ENCODE measurements at places on chromosomes 2 and 18. TPM values are rescaled to one million over a fixed set of nuclear protein-coding genes. Genes with fewer than 3 reads are reported as not detected.
A peak's percentile ranks its signal among the peaks of the same experiment; 100 is the strongest.

DNA sequence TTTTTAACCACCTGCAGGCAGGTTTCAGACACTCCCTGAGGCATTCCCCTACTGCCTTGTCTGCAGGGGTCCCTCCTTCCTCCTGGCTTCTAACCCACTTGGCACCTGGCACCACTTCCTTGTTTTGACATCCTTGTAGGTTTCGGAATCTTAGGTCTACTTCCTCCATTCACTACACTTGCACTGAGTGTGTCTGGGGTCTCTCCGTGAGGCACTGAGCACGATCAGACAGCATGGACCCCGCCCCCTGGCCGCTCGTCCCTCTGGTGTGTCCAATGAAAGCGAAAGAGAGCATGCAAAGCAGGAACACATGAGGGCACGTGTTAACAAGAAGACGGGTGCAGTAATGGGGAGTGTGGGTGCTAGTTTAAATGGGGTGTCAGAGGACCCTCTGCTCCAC lies 63.8 kb downstream of the HAUS1 start:
- H3K27me3 ChIP-seq = no peaks in the 10 kb centered on the region
- peaks cover 12% of the 10 kb centered on the region for H3K4me1 ChIP-seq
- H3K4me3 ChIP-seq = peak overlapping the region; percentile 47
- no peaks in the 10 kb centered on the region for H3K36me3 ChIP-seq
- no peak for DNase-seq
- H3K27ac ChIP-seq = no peak overlapping the region

DNA sequence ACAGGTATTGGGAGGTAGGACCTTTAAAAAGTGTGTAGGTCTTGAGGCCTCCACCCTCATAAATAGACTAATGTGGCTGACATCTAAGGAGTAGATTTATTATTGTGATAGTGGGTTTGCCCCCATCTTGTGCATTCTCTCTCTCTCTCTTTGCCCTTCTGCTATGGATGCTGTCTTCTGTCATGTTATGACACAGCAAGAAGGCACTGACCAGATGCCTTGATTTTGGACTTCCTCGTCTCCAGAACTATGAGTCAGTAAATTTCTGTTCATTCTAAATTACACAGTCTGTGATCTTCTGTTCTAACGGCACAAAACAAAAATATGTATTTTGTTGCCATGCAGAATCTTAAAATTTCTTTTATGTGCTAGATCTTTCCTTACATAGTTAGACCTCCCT lies 66.9 kb downstream of the ATAD2B start:
- H3K36me3 ChIP-seq = peaks cover 14% of the 10 kb centered on the region
- DNase-seq = no peak
- H3K4me3 ChIP-seq = no peak overlapping the region
- H3K27me3 ChIP-seq = no peaks in the 10 kb centered on the region
- no peak overlapping the region for H3K27ac ChIP-seq
- H3K4me1 ChIP-seq = no peaks in the 10 kb centered on the region

GRCh38 chr2:61414674-61415073 lies 56.2 kb downstream of the USP34 start:
- no peak for DNase-seq
- no peak overlapping the region for H3K27ac ChIP-seq
- no peaks in the 10 kb centered on the region for H3K36me3 ChIP-seq
- H3K4me3 ChIP-seq = no peak overlapping the region
- no peaks in the 10 kb centered on the region for H3K27me3 ChIP-seq

DNA sequence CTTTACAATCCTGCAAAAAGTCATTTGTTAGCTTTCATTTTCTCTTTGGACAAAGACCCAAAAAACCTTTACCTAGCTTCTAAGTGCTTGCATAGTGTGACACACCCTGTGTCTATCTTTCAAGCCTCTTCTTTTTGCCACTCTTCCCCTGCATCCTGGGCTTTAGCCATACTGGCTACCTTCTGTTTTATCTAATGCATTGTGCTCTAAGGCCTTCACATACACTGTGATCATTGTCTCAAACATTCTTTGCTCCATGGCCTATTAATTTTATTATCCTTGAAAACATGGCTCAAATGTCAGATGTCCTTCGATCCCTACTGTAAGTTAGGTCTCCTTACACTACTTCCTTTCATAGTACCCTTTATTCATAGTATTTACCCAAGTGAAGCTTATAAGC lies 84.4 kb downstream of the PIK3C3 start:
- H3K27me3 ChIP-seq = no peaks in the 10 kb centered on the region
- H3K27ac ChIP-seq = no peak overlapping the region
- H3K36me3 ChIP-seq = peaks cover 25% of the 10 kb centered on the region
- no peaks in the 10 kb centered on the region for H3K4me1 ChIP-seq
- no peak for DNase-seq

DNA sequence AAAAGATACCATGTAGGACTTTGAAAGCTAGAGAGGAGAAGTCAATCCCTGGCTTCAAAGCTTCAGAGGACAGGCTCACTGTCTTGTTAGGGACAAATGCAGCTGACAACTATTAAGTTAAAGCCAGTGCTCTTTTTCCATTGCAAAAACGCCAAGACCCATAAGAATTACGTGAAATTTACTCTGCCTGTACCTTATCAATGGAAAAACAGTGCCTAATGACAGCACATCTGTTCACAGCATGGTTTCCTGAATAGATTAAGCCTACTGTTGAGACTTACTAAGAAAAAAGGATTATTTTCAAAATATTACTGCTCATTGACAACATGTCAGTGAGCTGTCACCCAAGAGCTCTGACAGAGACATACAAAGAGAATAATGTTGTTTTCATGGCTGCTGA lies 52.9 kb downstream of the ANKRD12 start:
- H3K4me1 ChIP-seq = peaks cover 10% of the 10 kb centered on the region
- H3K27me3 ChIP-seq = no peaks in the 10 kb centered on the region
- no peak for DNase-seq
- no peak overlapping the region for H3K27ac ChIP-seq
- no peaks in the 10 kb centered on the region for H3K36me3 ChIP-seq

GRCh38 chr18:32057624-32058165 lies 34.0 kb upstream of the RNF138 start:
- no peak for DNase-seq
- H3K4me1 ChIP-seq = peaks cover 21% of the 10 kb centered on the region
- H3K36me3 ChIP-seq = peaks cover 10% of the 10 kb centered on the region
- H3K4me3 ChIP-seq = no peak overlapping the region
- no peaks in the 10 kb centered on the region for H3K27me3 ChIP-seq

DNA sequence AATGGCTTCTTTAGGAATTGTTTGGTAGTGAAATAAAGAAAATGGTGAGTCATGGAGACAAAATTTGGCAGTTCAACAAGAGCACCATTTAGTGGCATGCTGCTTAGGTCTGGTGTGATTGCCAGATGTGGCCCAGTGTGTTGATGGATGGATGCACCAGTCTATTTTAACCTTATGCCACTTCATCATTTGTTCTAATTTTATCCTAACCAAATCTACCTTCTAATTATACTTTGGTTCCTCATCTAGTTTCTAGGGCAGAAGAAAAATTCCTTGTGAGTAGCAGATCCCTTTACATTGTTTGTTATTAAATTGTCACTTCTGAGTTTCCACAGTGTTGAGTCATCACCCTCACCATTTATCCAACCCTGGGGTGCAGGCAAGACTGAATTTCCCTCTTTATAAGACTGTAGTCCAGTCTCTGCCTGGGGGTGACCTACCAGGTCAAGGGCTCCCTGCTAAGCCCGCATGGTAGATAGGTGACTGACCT lies 32.5 kb downstream of the NABP1 start:
- H3K4me3 ChIP-seq = no peak overlapping the region
- H3K27me3 ChIP-seq = no peaks in the 10 kb centered on the region
- DNase-seq = no peak
- H3K36me3 ChIP-seq = no peaks in the 10 kb centered on the region

- no peaks in the 10 kb centered on the region for H3K4me1 ChIP-seq
- no peak overlapping the region for H3K4me3 ChIP-seq
- H3K27me3 ChIP-seq = no peaks in the 10 kb centered on the region
- no peak for DNase-seq
Measured at GRCh38 chr2:200655918-200656580, 70.2 kb downstream of the AOX1 start.

DNA sequence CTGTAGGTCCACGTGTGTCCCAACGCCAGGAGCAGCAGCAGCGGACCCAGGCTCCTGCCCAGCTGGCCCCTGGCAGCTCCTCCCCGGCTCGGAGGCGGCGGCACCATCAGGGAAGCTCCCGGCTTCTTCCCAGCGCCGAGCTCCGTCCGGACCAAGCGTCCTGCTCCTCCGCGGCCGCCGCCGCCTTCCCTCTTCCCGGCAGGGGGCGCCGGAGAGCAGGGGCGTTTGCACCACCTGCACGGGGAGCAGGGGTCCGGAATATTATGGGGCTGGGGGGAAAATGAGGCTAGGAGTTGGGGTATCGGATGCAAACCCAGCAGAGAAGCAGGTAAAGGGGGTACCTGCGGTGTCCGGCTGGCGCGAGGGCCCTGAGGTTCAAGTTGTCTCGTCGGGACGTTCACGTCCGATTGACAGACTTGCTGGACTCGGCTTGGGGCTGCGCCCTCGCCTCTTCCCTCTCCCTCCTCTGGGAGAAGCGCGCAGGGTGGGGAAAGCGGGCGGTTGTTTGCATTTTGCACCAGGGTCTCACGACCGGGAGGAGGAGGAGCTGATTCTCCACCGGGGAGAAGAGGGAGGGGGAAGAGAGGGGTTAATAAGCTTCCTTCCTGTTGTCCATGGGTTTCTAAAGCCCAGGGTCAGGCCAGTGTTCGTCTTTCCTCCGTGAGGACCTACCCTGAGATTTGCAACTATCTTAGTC lies at the start of gene CCBE1:
TSS of gene CCBE1 (minus strand) at position 188 of the 697 bp plus-strand sequence.
- H3K27ac ChIP-seq = no peak within 1 kb of the TSS
- no peak for DNase-seq
- H3K36me3 ChIP-seq = no peaks in the 10 kb centered on the region

GRCh38 chr18:10315522-10315921 lies 138.9 kb upstream of the APCDD1 start:
- no peak overlapping the region for H3K4me3 ChIP-seq
- no peaks in the 10 kb centered on the region for H3K4me1 ChIP-seq
- no peak overlapping the region for H3K27ac ChIP-seq
- no peaks in the 10 kb centered on the region for H3K27me3 ChIP-seq

- no peaks in the 10 kb centered on the region for H3K27me3 ChIP-seq
- no peaks in the 10 kb centered on the region for H3K36me3 ChIP-seq
- DNase-seq = no peak
- H3K4me1 ChIP-seq = no peaks in the 10 kb centered on the region
- H3K4me3 ChIP-seq = no peak overlapping the region
Measured at GRCh38 chr2:153132418-153132817, 346.1 kb downstream of the RPRM start.

DNA sequence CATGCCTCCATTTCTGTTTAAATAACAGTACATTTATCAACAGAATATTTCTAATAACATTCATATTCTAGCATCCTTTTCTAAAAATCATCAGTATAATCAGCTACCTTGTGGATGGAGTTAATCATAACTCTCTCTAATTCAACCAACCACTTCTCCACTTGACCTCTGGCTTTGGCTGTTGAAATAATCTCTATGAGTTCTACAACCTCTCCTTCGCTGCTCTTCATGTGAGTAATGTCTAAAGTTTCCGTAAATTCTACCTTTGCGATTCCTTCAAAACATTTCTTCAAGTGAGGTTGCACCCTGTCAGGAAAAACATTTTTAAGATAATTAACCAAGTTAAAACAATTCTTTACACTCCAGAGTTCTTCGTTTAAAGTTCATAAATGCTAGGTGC lies 134.2 kb downstream of the DNAH7 start:
- no peaks in the 10 kb centered on the region for H3K36me3 ChIP-seq
- no peaks in the 10 kb centered on the region for H3K27me3 ChIP-seq
- no peaks in the 10 kb centered on the region for H3K4me1 ChIP-seq
- DNase-seq = no peak
- no peak overlapping the region for H3K27ac ChIP-seq

DNA sequence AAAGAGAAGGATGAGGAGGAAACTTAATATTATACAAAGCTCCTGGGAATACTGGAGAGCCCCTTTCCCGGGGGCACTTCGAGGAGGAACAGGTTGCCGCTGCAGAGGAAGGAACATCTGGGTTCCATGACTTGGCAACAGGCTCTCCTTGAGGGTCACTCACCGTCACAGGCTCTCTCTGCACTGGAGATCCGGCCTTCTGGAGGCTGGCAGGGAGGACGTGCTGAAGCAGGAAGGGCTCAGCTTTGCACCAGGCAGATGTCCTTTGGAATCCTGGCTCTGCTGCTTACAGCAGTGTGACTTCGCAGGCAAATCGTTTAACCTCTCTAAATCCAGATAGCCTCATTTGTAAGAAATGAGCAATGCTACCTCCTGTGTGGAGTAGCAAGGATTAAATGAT lies 2.9 kb upstream of the DPYSL5 start:
- no peak overlapping the region for H3K4me3 ChIP-seq
- peaks cover 19% of the 10 kb centered on the region for H3K4me1 ChIP-seq
- H3K36me3 ChIP-seq = no peaks in the 10 kb centered on the region
- peaks cover 47% of the 10 kb centered on the region for H3K27me3 ChIP-seq

- peak; percentile 37 for DNase-seq
- no peak overlapping the region for H3K27ac ChIP-seq
- H3K4me3 ChIP-seq = no peak overlapping the region
- H3K27me3 ChIP-seq = no peaks in the 10 kb centered on the region
- peaks cover 8% of the 10 kb centered on the region for H3K4me1 ChIP-seq
Measured at GRCh38 chr18:79479116-79479760, 83.5 kb downstream of the NFATC1 start.

DNA sequence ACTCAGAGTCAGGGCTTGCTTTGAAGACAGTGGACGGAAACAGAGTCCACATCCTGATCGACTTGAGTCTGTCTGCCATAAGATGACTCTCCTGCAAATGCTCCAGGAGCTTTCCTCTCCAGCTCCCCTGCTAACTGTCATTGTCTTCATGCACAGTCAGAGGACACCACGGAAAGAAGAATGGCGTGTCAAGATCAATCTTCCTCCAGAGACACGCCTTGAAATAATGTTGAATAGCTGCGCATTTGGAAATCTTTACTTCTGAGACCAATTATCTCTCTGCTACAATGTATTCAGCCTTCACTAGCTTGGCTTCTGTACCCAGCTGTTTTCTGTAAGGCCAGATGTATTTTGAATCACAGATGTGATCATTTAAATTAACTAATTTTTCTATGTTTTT lies 457.2 kb downstream of the CDH2 start:
- no peak overlapping the region for H3K4me3 ChIP-seq
- no peaks in the 10 kb centered on the region for H3K36me3 ChIP-seq
- no peak for DNase-seq
- H3K4me1 ChIP-seq = no peaks in the 10 kb centered on the region
- H3K27me3 ChIP-seq = no peaks in the 10 kb centered on the region
- H3K27ac ChIP-seq = no peak overlapping the region

Gene HOXD12
- total RNA-seq = not detected

Gene MYO3B
- total RNA-seq = 0.18 TPM

Gene SPDYA
- 0.83 TPM for total RNA-seq

Gene RAB11FIP5
- total RNA-seq = 4.3 TPM

Gene PSMA8
- 1.4 TPM for total RNA-seq

Gene SCYGR4
- total RNA-seq = not detected

Data from CD8-positive, alpha-beta memory T cell (primary cell).